SK-N-MC (cell line): ENCODE measurements at places on chromosomes 7 and 10.

DNA sequence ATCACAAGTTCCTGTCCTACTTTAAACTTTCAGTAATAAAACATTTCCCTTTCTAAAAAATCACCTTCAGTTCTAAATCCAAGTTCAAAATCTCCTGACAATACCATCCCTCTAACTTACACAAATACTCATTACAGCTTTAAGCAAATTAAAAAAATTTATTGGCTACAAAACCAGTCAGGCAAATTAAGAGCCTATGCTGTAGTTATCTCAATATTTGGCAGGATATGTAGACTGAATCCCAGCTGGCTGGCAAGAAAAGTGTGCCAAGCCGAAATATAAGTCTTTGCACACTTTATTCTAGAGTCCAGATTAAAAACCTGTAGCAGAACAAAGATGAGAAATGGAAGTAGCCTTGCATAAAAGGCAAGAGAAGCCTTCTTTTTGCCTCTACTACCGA, 9.5 kb downstream of the WAPL start:
- DNase-seq: no peak

GRCh38 chr7:21108182-21108581, 319.7 kb upstream of the SP4 start:
- DNase-seq: no peak

DNA sequence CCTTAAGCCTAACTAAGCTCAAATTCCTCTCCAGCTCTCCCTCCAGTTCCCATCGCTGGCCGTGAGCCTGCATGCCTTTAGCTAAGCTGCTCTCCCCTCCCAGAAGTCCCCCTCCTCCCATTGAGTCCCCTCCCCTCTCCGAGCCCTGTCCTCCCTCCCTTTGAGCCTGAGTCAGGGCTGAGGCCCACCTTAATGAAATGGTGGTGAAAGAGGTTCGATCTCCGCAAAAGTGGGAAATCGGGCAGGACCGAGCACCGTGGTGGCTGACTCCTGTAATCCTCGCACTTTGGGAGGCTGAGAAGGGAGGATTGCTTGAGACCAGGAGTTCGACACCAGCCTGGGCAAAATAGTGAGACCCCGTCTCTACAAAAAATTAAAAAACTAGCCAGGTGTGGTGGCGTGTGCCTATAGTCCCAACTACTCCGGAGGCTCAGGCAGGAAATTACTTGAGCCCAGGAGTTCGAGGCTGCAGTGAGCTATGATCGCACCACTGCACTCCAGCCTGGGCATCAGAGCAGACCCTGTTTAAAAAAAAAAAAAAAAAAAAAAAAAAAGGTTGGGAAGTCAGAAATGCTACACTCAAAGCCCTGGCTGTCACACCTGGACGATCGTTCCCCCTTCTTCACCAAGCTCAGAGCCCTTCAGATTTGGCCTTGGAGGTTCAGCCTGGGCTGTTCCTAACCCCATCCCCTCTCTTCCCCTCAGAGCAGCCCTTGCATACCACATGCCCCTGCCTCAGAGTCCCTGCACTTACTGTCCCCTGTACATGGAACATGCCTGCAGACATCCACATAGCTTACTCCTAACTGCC, 995 bp upstream of the CLDN3 start:
- DNase-seq: no peak

GRCh38 chr10:90204131-90204955, 503.0 kb downstream of the KIF20B start:
- DNase-seq: no peak

DNA sequence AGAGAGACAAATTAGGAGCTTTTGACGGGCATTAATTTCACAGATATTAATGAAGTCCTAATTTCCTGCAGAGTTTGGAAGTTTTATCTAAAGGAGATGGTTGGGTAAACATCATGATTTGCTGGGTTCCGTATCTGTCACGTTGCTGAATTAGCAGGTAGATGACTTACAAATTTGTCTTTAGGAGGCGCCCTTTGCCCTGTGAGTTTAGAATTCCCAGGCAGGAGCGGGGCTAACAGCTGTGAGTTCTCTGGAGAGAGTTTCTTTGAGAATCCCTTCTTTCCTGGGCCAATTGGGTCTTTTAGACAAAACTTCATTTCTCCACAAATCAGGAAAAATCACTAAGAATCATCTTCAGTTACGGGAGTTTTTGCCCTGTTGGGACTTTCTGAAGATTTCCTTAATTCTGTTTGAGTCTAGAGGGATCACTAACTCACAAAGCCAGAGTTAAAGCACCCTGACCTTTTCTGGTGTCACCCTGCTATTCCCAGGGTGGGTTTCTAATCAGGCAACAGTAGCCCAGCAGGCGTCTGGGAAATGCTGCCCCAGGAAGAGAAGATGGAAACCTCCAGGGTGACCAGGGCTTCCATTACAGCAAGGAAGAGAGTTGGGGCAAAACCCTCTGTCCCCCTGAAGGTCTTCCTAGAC, 63.7 kb downstream of the PRKCQ start:
- no peak for DNase-seq

- no peak for DNase-seq
Measured at GRCh38 chr7:104133238-104133637, 74.6 kb downstream of the ORC5 start.

GRCh38 chr10:78224602-78225001, 190.9 kb downstream of the RPS24 start:
- DNase-seq: no peak

- no peak for DNase-seq
Measured at GRCh38 chr7:32496052-32496813, 944 bp downstream of the AVL9 start.

DNA sequence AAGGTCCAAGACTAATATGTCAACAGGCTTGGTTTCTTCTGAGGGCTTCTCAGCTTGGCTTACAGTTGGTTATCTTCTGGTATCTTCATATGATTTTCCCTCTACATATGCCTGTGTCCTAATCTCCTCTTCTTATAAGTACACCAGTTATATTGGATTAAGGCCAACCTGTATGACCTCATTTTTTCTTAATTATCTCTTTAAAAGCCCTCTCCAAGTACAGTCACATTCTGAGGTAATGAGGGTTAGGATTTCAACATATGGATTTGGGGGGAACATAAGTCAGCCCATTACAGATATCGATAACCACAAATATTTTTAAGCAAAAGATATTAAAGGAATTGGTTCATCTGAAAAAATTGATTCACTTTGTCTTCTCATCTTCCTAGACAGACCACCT, 49.2 kb downstream of the IQUB start:
- no peak for DNase-seq
